ENCODE measurements at places on chromosomes 6 and 20. TPM values are rescaled to one million over a fixed set of nuclear protein-coding genes. Genes with fewer than 3 reads are reported as not detected.

Gene PRDM13
- not detected for total RNA-seq

DNA sequence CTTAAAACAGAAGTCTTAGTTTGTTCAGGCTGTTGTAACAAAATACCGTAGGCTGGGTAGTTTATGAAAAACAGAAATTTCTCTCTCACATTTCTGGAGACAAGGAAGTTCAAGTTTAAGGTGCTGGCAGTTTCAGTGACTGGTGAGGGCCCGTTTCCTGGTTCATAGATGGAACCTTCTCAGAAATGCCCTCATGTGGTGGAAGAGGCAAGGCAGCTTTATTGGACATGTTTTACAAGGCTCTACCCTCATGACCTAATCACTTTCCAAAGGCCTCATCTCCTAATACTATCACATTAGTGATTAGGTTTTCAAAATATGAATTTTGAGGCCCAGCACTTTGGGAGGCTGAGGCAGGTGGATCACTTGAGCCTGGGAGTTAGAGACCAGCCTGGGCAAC, 2.4 kb downstream of the HEBP2 start:
- no peak for DNase-seq

Gene SIRPD
- 0.69 TPM for total RNA-seq

DNA sequence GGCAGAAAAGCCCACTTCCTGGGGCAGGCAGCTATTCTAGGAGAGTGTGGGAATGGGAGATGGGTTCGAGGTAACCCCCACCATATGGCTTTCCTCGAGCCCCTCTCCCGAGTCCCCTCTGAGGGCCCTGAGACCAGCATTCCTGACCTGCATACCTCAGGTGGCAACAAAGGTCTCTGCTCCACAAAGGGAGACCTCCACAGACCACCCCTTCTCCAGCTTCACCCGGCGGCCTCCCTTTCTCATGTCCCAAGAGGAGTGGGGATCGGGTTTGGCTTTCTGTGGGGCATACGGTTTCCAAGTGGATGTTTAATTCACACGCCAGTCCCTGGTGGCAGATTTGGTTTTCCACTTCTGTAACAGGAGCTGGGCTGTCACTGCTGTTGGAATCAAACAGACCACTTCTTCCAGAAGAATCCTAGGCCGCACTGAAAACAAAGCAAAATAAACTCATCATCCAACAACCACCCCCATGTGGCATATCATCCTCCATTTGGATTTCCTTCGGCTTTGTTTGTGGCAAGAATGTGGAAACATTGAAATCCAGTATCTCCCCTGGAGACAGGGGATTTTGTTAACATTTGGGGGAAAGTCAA, 83.2 kb downstream of the DLL1 start:
- no peak for DNase-seq

DNA sequence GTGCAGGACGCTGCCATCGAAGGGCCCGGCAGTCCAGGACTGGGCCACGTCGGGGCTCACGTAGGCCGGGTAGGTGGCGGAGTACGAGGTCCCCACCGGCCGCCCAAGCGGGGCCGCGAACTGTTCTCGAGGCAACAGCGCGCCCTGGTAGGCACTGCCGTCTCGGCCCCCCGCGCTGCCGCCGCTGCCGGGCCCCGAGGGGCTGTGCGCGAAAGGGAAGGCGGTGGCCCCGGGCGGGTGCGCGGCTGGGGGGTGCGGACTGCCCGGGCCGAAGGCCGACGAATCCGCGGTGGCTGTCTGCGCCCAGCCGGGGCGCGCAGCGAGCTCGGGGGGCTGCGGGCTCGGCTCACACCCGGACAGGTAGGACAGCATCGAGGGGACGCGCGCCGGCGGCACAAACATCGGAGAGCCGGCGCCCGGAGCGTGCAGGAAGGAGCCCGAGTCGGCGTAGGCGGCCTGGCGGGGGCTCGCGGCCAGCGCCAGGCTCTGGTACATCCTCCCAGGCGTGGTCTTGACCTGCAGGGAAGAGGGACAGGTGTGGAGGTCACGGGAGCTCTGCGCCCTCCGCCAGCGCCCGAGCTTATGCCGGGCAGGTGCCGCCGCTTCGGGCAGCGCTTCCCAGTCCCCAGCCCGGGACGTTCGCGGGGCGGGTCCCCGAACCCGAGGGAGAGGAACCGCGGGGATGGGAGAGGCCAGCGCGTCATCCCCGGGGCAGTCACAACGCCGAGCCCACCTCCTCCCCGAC, 596 bp downstream of the GATA5 start:
- peak; percentile 84 for DNase-seq

Gene ADTRP
- 8.4 TPM for total RNA-seq

DNA sequence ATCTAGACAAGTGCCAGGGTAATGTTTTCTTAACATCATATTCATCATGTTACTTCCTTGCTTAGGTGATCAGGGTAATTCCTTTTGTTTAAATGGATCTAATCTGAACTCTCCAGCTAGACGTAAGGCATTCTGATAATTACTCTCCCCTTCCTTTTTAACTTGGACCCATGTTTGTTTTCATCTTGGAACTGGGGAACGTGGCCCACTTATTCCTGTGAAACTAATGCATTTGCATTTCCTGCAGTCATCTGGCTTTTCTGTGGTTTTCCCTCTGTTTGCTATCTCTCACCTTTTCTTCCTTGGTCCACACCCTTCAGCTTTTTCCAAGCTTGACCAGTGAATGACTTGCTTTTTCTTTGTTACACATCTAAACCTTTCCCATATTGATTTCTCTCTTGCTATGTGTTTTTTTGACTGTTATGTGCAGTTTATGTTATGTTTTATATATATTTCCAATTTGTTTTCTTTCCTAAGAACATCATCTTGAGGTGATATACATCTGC, 33.3 kb downstream of the SLX4IP start:
- no peak for DNase-seq

Gene EYS
- 0.46 TPM for total RNA-seq

Gene MUC22
- not detected for total RNA-seq

Gene ADGB
- 6.4 TPM for total RNA-seq

Gene UST
- 10.2 TPM for total RNA-seq

GRCh38 chr6:167469672-167470071, 144.8 kb downstream of the TTLL2 start:
- no peak for DNase-seq

DNA sequence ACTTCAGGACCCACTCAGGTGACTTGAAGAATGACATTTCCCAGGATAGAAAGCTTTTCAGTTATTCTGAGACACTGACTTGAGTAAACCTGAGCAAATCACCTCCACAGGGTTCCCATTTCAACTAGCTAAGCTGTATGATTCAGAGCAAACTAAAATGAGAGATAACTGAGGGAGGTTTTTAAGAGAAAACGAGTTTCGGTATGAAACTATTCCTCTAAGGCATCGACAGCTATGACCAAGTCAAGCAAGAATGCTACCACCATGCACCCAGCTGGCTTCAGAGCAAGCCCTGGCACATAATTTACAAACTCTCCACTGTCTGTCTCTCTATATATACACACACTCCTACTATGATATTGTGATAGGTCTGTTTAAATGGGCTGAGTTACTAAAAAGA, 75.4 kb downstream of the PERP start:
- DNase-seq, result no peak

Gene SRMS
- total RNA-seq, result not detected

GRCh38 chr6:42378125-42378524, 73.6 kb downstream of the TRERF1 start:
- DNase-seq, result no peak

Gene NT5E
- 7.3 TPM for total RNA-seq

GRCh38 chr20:17568045-17568788, 1.7 kb upstream of the DSTN start:
- no peak for DNase-seq

- no peak for DNase-seq
These were observed 12.1 kb upstream of the CNKSR3 start for GRCh38 chr6:154522576-154522975.

- no peak for DNase-seq
These were observed 57.0 kb upstream of the CD93 start for GRCh38 chr20:23143098-23143497.

DNA sequence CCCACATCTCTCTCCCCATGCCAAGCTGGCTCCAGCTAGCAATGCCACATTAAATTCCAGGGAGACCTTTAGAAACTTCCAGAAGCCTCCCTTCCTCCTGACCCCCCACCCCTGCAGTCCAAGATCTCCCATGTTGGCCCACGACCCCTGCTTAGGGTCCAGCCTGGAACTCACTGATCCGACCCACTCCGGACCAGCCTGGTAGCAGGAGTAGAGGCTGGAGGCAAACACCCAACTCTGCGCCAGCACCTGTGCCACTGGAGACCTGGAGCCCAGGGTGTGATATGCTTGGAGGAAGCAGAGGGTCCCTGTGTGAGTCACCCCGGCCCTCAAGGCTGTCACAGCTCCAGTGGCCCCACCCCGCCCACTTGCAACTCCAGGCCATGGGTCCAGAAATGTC, 3.3 kb upstream of the ULBP1 start:
- DNase-seq, result no peak

Gene HCK
- 47.2 TPM for total RNA-seq

DNA sequence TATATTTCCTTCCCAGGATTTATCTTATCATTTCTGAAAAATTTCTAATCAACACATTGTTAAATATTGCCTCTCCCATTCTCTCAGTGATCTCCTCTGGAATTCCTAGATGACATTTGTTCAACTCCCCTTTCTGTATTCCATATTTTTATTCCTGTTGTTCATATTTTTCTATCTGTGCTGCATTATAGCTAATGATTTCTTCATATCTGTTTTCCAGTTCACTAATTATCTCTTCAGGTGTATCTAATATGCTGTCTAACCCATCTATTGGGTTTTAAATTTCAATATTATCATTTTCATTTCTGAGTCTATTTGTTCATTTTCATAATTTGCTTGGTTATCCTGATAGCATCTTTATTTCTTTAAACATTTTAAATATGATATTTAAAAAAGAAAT, 141.9 kb downstream of the GRM4 start:
- no peak for DNase-seq
